ENCODE measurements at places on chromosomes 11 and 22. TPM values are rescaled to one million over a fixed set of nuclear protein-coding genes. Genes with fewer than 3 reads are reported as not detected.

Gene MS4A3
- not detected for total RNA-seq

Gene MRPL17
- 98.2 TPM for total RNA-seq

Gene CFAP300
- 6.5 TPM for total RNA-seq

Gene IZUMO1R
- total RNA-seq: not detected

Gene PTPN5
- not detected for total RNA-seq

Gene GNG3
- total RNA-seq: not detected

Gene LSP1
- 1.8 TPM for total RNA-seq

Data from A549 treated with DMSO at 1 μM for 4 hours (cell line).